ENCODE measurements at places on chromosomes 13 and 19.

- DNase-seq: peak; percentile 83
Observed at GRCh38 chr19:54282686-54283470, 2.0 kb upstream of the LILRB2 start.

DNA sequence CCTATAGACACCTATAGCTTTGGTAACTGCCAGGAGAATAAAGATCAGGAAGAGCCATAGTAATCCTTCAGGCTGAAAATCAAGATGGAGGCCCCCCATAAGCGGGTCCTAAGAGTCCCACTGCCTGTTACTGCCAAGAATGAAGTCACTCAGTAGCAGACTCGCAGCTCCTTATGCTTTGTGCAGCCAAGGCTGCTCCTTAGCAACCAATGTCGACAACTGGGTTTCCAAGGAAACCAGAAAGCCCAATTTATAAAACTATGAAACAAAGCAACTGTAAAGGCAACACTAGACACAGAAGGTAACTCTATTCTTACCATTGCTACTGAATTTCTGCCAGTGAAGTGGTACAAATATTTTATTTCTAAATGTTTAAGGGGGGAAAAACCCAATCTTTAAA lies 56.5 kb downstream of the DCLK1 start:
- DNase-seq: no peak

- no peak for DNase-seq
Observed at GRCh38 chr19:4879041-4879440, 11.6 kb upstream of the PLIN3 start.

DNA sequence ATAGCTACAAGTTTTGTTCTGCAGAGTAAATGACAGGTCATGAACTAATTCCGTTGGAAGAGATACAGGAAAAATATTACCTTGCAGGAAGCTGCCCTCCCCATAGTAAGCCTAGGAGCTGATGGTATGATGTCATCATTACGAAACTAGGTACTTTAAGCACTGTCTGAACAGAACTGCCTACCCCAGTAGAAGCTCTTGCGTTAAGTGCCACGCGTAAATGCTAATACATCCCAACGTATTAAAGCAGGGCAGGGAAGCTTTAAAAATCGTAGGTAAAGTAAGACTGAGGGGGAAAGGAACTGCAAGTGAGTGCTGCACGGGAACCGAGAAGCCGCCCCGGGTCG lies 572 bp downstream of the UGGT2 start:
- peak; percentile 49 for DNase-seq

DNA sequence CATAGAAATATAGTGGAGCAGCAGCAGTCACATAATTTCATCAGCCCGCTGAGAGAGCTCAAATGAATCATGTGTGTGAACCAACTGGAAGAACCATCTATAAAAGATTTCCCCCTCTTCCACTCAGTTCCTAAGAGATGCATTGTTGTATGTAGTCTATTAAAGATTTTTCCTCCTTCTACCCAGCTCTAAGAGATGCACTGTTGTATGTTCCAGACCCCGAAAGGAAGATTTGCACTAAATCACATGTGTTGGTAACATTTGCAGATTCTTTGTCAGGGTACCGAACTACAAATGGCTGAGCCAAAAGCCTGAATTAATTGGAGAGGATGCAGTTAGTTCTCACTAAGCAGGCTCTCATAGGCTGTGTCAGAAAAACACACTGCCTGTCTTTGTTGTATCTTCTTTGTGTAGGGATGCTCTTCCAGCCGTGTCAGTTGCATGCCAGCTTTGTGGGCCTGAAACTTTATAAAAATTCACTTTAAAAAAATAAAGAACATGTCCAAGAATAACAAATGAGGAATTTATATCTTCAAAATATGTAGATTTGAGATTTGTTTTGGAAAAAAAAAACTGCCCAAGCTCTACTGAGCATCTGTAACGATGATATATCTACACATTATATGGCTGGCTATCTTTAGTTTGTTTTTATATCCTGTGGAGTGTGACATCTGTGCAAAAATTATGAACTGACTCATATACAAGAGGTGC lies 223.1 kb downstream of the MZT1 start:
- no peak for DNase-seq

DNA sequence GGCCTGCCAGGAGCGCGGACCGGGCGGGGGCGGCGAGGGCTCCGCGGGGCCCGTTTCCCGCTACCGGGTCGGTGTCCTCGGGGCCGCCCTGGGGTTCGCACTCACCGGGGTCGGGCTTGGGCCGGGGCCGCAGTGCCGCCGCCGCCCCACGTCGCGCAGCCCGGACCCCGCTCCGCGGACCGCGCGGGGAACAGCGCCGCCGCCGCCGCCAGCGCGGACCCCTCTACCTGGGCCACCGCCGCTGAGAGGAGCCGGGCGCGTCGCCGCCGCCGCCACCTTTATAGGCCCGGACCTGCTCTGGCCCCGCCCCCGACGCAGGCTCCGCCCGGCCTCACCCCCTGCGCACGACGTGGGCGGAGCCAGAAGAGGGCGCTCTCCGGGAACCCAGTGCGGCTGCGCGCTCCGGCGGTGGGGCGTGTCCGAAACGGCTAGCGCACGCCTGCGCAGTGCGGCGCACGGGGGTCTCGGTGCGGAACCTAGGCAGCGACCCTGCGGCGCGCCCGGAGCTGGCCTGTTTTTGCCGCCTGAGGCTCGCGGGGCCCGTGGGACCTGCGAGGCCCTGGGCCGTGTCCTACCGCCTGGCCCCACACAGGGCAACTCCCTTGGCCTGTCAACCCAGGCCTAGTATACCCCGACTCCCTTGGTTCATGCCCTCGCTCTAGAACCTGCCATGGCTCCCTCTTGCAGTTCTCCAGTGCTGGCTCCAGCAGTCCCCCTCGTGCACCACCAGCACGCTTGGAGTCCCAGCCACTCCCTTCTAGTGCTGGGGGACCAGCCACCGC lies at the start of gene MKNK2:
MKNK2 (minus strand) TSS at position 254 of the 782 bp plus-strand sequence. CDS start 393 bp downstream, outside the sequence.
- peak; percentile 98 for DNase-seq

DNA sequence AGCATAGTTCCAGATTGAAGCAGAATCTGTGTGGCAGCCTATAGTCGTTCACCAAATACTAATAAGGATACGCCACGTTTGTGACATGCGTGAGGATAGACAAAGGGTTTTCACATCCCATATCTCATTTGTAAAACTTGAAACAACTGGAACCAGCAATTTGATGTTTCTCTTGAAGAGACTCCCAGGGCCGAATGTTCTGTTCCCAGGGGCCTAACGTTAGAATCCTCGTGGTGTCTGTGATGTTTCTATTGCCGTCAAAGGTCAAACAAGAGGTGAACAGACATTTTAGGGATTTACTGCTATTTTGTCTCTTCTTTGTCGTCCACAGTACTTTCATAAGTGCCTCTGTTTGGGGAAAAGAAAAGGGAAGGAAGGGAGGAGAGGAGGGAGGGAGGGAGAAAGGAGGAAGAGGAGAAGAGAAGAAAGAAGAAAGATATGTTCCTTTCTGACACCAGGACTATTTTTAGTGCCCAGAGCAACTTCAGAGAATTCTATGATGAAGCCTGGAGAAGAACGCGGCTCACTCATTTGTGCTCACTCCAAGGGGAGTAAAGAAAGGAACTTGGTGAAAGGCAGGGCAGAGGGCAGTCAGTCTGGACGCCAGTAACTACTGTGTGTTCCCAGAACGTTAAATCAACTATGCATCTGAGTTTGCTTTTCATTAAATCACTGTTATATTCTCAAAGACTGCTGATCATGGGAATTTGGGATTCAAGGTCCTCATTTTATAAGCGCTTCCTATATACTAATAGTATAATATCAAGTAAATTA lies 154.5 kb downstream of the DCT start:
- no peak for DNase-seq

- peak; percentile 89 for DNase-seq
Observed at GRCh38 chr13:20902438-20903163, at the start of gene XPO4. Gene XPO4, minus strand, starts transcription at chr13:20902746. Its CDS starts 8 bp downstream, at chr13:20902738.
